ENCODE measurements at places on chromosomes 4 and X. TPM values are rescaled to one million over a fixed set of nuclear protein-coding genes. Genes with fewer than 3 reads are reported as not detected.

DNA sequence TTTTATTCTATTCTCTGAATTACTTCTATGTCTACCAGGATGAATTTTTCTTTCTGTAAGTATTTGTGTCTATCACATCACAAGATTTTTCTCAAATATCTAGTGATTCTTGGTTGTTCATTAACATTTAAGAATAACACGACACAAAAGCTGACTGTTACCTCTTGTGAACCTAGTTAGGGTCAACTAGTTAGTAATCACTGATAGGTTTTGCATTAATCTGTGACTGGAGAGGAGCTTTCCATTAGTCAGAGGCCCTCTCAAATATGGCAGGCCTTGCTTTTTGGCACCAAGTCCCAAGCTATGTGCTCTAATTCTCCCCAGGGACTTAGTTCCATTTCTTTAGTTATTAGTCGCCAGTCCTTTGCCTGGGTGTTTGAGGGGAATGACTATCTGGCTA is 259.2 kb downstream of the CFAP299 start:
- H3K27ac ChIP-seq, result no peak overlapping the region
- H3K36me3 ChIP-seq, result no peaks in the 10 kb centered on the region
- no peak for DNase-seq
- no peak overlapping the region for H3K4me3 ChIP-seq
- H3K4me1 ChIP-seq, result no peaks in the 10 kb centered on the region
- H3K27me3 ChIP-seq, result no peaks in the 10 kb centered on the region

Gene PDGFRA
- total RNA-seq, result 20.7 TPM

DNA sequence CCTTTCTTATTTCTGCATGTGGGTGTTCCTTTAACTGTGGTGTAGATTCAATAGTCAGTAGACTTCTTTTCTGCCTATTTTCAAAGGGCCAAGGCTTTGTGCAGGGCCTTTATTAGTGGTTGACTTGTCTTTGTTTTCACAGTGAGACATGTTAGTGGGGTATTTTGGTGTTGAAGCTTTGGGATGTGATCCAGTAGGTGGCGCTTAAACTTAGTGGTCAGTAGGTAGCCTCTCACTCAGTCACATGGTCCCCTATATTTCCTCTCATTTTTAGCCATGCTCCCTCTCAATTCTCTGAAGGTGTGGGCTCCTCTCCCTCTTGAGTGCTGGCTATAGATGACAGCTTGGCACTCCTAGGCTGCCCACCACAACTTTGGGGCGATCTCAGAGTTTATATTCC is 23.4 kb upstream of the SLC10A7 start:
- no peak overlapping the region for H3K27ac ChIP-seq
- H3K27me3 ChIP-seq, result no peaks in the 10 kb centered on the region
- H3K4me3 ChIP-seq, result no peak overlapping the region
- no peaks in the 10 kb centered on the region for H3K4me1 ChIP-seq
- peak; percentile 16 for DNase-seq
- H3K36me3 ChIP-seq, result no peaks in the 10 kb centered on the region

- no peak overlapping the region for H3K4me3 ChIP-seq
- no peaks in the 10 kb centered on the region for H3K27me3 ChIP-seq
- no peaks in the 10 kb centered on the region for H3K36me3 ChIP-seq
- DNase-seq, result no peak
- H3K27ac ChIP-seq, result no peak overlapping the region
- peaks cover 23% of the 10 kb centered on the region for H3K4me1 ChIP-seq
These were observed 189.9 kb downstream of the PTTG2 start for GRCh38 chr4:38149997-38150671.

Gene OTC
- total RNA-seq, result not detected

Gene GPR143
- not detected for total RNA-seq

Gene UGT8
- 27.6 TPM for total RNA-seq

GRCh38 chrX:19775830-19776485 is 111.4 kb downstream of the SH3KBP1 start:
- H3K4me3 ChIP-seq, result no peak overlapping the region
- no peak overlapping the region for H3K27ac ChIP-seq
- H3K36me3 ChIP-seq, result no peaks in the 10 kb centered on the region
- H3K4me1 ChIP-seq, result peaks cover 17% of the 10 kb centered on the region
- no peak for DNase-seq
- no peaks in the 10 kb centered on the region for H3K27me3 ChIP-seq

DNA sequence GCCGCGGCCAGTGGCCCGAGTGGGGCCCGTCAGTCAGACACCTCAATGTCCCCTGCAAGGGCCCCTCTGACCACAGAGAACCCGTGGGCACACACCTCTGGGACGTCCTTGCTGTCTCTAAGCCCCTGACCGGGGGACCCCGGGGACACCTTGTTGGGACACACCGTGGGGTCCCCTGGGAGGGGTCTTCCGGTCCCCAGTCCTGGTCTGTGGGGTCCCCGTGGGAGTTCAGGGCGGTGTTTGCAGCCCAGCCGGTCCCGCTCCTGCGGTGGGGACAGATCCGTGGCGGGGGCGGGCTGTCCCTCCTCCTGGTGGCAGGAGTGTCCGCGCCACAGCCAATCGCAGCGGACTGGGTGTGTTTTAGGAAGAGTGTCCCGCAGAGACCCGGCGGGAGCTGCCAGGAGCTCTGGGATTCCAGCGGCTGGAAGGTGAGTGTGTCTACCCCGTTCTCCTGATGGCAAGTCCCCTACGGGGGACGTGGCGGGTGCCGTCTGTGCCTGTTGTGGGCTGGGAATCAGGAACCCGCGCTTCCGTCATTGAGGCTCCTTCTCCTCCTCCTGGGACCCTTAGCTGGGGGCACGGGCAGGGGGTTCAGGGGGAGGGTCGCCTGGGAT is 5.1 kb upstream of the PLCXD1 start:
- H3K4me1 ChIP-seq, result peaks cover 4% of the 10 kb centered on the region
- H3K4me3 ChIP-seq, result peak overlapping the region; percentile 56

DNA sequence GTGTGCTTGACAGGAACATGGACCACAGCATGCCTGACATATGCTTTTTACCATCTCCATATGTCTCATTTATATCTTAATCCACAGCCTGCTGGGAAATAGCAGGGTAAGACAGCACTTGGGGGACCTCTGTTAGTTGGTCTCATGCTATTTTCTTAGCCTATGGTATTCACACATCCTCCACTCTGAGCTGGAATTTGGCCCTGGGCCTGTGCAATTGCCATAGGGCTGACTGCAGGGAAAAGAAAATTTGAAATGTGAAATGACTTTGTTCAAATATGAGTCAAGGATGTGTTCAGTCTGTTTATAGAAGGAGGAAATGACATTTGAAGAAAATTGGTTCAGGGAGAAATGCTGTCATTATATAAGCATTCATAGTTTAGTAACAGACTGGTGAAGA is 9.6 kb upstream of the MAP7D3 start:
- H3K4me3 ChIP-seq, result no peak overlapping the region
- no peaks in the 10 kb centered on the region for H3K4me1 ChIP-seq
- H3K27ac ChIP-seq, result no peak overlapping the region
- no peaks in the 10 kb centered on the region for H3K27me3 ChIP-seq
- H3K36me3 ChIP-seq, result no peaks in the 10 kb centered on the region

DNA sequence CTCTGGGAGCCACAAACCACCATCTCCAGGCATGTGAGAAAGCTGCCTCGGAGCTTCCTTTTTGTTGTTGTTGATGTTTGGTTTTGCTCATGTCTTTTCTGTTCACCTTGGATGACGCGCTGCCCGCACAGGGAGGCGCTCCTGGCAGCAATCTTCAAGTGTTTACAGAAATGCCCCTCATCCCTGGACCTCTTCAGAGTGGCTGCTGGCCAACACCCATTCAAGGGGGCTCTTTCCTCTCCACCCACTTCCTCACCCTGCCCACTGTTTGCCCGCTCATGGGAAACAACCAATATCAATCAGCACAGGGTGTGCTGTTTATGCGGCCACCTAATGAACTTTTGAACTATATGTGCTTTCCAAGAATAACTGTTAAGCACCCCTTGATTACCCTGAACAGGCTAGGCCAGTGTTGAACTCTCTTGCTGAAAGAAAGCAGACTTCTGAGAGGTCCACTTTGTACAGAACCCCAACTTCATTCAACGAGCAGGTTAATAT is 355.1 kb upstream of the CLNK start:
- no peaks in the 10 kb centered on the region for H3K36me3 ChIP-seq
- no peak overlapping the region for H3K4me3 ChIP-seq
- no peak overlapping the region for H3K27ac ChIP-seq

DNA sequence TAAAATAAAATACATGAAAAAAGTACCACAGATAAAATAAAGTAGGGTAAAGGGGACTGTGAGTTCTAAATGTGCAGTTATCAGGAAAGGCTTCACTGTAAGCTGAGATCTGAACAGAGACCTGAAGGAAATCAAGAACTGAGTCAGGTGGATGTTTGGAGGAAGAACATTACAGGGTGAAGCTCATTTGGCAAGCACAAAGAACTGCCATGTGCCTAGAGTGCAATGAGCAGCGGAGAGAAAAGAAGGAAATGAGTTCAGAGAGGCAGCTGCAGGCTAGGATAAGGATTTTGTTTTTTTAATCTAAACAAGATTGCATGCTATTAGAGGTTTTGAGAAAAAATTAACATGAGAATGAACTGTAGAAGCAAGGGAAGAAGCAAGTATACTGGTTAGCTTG is 373.1 kb downstream of the STPG2 start:
- no peak for DNase-seq
- H3K4me3 ChIP-seq, result no peak overlapping the region
- no peak overlapping the region for H3K27ac ChIP-seq
- H3K4me1 ChIP-seq, result no peaks in the 10 kb centered on the region
- no peaks in the 10 kb centered on the region for H3K27me3 ChIP-seq

- no peaks in the 10 kb centered on the region for H3K27me3 ChIP-seq
- H3K27ac ChIP-seq, result no peak overlapping the region
- DNase-seq, result no peak
- peaks cover 15% of the 10 kb centered on the region for H3K4me1 ChIP-seq
These were observed 4.3 kb upstream of the DDX60L start for GRCh38 chr4:168484626-168485025.

Gene PHOX2B
- not detected for total RNA-seq

Gene CYTL1
- total RNA-seq, result 6.6 TPM

DNA sequence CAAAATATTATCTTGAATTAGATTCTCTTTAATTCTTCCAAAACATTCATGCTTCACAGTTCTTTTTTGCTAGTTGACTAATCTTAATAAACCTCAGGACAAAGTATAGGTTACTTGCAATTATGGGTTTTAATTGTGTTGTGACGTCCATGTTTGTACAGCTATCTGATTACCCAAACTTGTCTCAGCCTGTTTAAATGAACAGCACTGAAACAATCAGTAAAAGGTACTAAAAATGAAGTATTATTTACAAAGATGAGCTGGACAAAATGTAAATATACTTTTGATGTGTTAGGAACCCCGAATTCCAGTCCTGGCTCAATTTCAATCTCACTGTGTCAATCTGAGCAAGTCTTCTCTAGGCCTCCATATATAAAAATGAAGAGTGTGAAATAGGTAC is 57.4 kb upstream of the SLC6A14 start:
- H3K27me3 ChIP-seq, result no peaks in the 10 kb centered on the region
- no peak for DNase-seq
- no peak overlapping the region for H3K4me3 ChIP-seq
- H3K36me3 ChIP-seq, result no peaks in the 10 kb centered on the region

Gene ARX
- not detected for total RNA-seq

- no peak overlapping the region for H3K4me3 ChIP-seq
- H3K4me1 ChIP-seq, result 0 out of 2 replicates have a peak, but pooled peaks cover 3% of the 10 kb centered on the region
- no peak overlapping the region for H3K27ac ChIP-seq
- no peaks in the 10 kb centered on the region for H3K27me3 ChIP-seq
- no peaks in the 10 kb centered on the region for H3K36me3 ChIP-seq
These were observed 59.4 kb upstream of the C4orf54 start for GRCh38 chr4:99716996-99717395.

- 0 out of 2 replicates have a peak overlapping the region, but pooled peaks have one; percentile 7 for H3K27ac ChIP-seq
- H3K4me1 ChIP-seq, result 0 out of 2 replicates have a peak, but pooled peaks cover 3% of the 10 kb centered on the region
- no peaks in the 10 kb centered on the region for H3K27me3 ChIP-seq
- no peaks in the 10 kb centered on the region for H3K36me3 ChIP-seq
- H3K4me3 ChIP-seq, result peak overlapping the region; percentile 5
These were observed 153.0 kb downstream of the ASB9 start for GRCh38 chrX:15116900-15117299.

GRCh38 chr4:81505004-81505598 is 33.4 kb upstream of the RASGEF1B start:
- no peaks in the 10 kb centered on the region for H3K4me1 ChIP-seq
- peaks cover 21% of the 10 kb centered on the region for H3K27me3 ChIP-seq
- no peaks in the 10 kb centered on the region for H3K36me3 ChIP-seq
- no peak overlapping the region for H3K27ac ChIP-seq
- DNase-seq, result no peak

DNA sequence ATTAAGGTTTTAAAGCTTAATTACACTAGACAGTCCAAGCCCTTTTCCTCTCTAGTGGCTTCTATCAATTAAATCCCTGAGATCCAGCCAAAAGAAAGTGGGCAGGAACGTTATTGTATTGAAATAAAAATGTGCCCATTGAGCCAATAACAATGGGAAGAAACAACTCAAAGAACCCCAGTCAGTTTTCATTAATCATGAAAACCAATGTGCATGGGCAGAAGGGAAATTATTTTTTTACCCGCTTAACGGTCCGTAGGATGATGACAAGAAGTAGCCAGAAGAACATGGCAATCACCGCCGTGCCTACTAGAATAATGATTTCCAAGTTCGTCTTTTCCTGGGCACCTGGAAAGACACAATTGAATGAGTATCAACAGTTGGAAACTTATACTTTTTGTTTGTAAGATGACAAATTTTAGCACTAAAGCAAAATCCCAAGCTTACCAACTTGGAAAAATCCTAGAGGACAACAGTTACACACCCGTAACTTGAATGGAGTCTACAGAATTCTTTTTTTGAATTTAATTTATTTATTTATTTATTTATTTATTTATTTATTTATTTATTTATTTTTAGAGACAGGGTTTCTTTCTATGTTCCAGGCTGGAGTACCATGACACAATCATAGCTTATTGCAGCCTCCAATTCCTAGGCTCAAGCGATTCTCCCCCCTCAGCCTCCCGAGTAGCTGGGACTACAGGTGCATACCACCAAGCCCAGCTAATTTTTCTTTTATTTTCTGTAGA is 26.8 kb downstream of the KDR start:
- H3K27ac ChIP-seq, result no peak overlapping the region
- H3K4me3 ChIP-seq, result no peak overlapping the region
- DNase-seq, result no peak
- no peaks in the 10 kb centered on the region for H3K27me3 ChIP-seq

DNA sequence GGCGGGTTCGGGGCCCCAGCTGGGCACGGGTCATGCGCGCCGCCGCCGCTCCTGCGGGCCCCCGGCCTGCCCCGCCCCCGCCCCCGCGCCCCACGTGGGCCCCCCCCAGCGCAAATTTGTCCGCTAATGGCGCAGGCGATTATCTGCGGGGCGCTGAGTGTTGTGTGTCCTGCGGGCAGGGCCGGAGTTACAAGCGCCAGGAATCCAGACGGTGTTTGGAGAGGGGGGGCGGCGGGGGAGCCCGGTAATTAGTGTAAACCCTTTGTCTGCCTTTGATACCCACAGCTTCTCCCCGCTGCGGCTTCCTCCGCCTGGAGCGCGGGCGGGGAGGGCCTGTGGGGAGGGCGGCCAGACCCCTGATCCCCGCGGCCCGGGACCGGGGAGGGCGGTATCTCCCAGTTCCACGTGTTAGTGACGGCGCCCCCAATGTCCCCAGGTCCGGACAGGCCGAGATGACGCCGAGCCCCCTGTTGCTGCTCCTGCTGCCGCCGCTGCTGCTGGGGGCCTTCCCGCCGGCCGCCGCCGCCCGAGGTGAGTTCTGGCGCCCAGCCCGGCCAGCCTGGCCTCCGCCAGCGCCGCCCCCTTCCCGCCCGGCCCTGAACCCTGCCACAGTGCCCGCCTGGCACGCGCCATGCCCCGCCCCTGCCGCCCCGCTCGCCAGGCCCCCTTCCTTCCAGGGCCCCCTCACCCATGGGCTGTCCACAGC is 761 bp downstream of the FGFRL1 start:
- DNase-seq, result peak; percentile 64
- peak overlapping the region; percentile 89 for H3K4me3 ChIP-seq
- H3K27me3 ChIP-seq, result peaks cover 10% of the 10 kb centered on the region
- H3K36me3 ChIP-seq, result peaks cover 13% of the 10 kb centered on the region
- peaks cover 18% of the 10 kb centered on the region for H3K4me1 ChIP-seq

Gene XIAP
- total RNA-seq, result 56.0 TPM

Gene RBPJ
- total RNA-seq, result 90.0 TPM

Gene CSAG2
- total RNA-seq, result not detected

Measured in SJCRH30 (cell line).